ENCODE measurements at places on chromosomes 5 and 9.
A peak's percentile ranks its signal among the peaks of the same experiment; 100 is the strongest.

DNA sequence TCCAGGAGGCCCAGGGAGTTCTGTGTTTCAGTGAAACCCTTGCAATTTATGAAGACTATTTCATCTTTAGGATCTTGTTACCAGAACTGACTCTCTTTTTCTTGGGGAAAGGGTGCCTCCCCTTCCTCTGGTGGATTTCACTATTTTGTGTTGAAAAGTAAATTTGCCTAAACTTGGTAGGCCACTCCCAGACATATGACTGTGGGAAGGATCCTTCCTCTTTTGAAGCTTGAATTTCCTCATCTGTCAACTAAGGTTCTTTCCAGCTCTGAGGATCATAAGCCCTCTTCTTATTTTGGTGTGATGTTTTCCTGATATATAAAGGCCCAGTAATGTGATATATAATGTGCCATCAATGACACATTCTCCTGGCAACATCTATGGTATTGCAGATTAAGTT, 59.1 kb upstream of the ZFAND5 start:
- no peak for DNase-seq

DNA sequence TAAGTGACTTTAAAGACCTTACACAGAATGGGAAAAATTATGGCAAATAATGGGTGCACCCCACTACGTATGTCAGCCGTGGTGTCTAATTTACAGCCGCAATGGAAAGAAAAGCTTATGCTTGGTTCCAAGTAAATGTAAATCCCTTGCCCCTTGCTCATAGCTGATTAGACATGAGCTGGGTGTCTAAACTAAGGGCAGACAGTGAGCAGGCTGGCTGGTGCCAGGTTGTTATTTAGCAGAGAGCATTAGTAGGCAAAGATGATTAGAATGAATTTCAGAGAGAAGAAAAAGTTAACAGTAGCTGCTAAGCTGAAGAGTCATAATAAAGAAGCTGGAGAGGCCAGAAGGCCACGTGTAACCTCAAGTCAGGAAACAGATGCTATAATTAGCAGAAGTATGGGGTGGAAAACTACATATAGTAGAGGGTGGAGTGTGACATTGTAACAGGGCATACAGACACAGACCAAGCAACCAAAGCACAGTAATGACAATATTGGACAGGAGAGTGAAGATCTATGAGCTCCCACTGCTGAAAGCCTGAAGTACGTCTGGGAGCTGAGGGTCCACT, 257.7 kb downstream of the MCTP1 start:
- DNase-seq = no peak

DNA sequence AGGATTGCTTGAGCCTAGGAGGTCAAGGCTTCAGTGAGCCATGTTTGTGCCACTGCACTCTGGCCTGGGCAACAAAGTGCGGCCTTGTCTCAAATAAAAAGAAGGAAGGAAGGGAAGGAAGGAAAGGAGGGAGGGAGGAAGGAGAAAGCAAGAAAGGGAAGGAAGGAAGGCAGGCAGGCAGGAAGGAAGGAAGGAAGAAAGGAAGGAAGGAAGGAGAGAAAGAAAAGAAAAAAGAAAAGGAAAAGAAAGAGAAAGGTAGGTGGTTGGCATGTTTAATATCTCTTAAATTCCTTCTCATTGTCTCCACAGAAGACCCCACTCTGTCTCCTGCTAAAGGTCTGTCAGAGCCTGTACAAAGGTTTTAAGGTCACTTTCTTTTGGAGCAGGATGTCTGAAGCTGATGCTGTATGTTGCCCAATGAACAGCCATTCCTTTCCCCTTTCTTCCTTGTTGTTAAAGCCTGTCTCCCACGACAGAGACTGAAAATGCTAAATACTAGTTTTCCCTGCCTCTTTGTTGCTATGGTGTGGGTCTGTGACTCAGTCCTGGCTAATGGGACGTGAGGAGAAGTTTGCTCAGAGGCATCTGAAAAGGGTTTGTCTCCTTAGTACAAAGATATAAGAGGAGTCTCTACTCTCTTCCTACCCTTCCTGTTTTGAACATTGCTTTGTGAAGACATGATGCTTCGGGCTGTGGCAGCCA, 213.3 kb downstream of the PCSK1 start:
- DNase-seq = peak; percentile 4

DNA sequence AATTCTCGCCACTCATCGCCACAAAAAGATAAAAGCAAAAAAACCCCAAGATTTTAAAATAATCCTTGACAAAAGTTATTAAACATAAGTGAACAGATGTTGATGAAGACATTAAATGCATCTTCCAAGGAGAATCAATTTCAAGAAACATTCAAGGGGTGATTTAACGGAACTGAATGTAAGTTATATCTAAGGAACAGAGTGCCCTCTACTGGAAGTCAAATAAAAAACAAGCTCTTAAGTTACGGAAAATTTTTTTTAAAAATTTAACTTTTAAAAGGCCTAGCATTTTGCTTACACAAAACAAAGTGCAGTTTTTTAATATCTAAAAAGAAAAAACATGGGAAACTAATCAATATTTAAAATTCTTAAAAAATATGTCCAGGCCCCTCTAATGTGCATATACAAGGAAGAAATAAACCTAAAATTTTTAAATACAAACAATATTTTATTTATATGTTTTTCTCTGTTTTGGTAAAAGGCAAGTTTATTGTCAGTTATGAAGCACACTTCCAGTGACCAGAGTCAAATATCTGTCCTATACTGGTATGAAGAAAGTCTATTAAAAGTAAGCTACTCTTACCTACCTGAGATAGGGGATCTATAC, 28.0 kb downstream of the TEX10 start:
- DNase-seq = no peak

- DNase-seq = no peak
These were observed 98.3 kb upstream of the BOD1 start for GRCh38 chr5:173714551-173715428.

DNA sequence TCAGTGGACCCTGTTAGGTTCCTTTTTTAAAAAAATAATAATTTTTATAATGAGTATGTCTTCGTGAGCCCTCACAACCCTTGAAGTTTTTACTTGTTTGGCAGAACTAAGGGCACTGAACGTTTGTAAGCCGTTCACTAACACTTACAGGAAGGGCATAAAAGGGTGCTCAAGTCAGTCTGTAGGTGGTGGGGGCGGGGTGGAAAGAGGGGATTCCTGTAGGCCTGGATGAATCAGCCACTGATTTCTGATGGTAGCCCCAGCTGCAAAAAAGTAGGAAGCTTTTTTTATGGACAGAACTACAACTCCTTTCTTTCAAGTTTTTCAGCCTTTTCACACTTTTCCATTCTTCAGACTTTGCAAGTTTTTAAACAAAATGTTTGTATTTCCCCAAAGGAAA, 35.8 kb downstream of the PIK3R1 start:
- peak; percentile 75 for DNase-seq

DNA sequence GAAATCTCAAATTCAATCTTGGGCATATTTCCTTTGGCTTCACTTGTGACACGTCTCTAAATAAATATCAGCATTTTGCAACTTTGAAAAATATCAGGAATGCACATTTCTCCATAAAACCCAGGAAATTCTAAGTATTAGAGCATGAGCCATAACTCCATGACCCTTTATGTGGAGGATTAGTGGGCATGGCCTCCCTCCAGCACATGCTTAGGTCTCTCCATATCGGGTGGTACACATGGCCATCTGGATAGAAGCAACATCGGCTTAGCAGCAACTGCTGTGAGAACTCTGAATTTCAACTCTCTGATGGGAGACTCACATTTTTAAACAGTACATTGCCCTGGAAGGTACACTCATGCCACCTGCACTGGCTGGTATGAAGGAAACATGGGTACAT, 73.7 kb upstream of the EGFLAM start:
- DNase-seq = no peak

DNA sequence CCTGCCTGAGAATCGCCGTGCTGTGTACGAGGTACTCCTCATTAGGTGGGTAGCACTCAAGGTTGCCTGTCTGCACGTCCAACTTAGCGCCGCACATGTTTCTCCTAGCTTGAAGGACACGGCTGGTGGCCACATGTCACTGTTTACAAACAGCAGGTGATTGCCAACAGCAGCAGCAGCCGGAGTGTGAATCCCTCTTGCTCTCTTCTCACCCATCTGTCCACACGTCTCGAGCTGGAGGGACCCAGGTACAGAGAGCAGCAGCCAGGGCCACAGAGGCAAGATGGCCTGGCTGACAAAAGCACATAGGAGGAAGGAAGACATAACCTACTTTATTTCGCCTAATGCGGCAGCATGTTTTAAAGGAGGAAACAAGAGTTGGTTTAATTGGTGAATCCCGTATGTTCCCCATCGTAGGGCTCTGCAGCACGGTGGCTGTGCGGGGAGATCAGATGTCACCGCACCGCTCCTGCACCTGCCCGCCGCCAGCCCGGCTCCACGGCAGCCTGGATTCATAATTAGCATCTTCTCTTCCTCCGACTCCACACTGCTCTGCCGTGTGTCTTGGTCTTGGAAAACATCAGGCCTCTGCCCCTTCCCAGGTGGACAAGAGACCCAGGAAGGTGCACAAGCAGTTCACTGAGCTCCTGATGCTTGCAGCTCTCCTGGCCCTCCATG, 201.6 kb upstream of the IRX1 start:
- DNase-seq = no peak

GRCh38 chr9:131759017-131759647, 19.3 kb upstream of the RAPGEF1 start:
- no peak for DNase-seq

DNA sequence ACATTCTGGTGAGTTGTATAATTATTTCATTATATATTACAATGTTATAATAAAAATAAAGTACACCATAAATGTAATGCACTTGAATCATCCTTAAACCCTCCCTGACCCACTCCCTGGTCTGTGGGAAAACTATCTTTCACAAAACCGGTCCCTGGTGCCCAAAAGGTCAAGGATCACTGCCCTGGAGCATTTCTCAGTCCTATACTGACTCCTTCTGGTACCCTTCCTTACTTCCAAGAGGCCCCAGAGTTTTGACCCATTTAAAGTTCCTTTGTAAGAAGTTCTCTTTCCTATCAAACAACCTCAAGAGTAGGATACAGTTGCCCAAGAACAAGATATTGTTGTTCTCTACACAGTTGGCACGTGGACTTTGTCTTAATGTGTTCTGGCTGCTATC, 88.9 kb upstream of the TRPM3 start:
- no peak for DNase-seq

- no peak for DNase-seq
These were observed 272.9 kb downstream of the PDE4D start for GRCh38 chr5:59620535-59621212.

DNA sequence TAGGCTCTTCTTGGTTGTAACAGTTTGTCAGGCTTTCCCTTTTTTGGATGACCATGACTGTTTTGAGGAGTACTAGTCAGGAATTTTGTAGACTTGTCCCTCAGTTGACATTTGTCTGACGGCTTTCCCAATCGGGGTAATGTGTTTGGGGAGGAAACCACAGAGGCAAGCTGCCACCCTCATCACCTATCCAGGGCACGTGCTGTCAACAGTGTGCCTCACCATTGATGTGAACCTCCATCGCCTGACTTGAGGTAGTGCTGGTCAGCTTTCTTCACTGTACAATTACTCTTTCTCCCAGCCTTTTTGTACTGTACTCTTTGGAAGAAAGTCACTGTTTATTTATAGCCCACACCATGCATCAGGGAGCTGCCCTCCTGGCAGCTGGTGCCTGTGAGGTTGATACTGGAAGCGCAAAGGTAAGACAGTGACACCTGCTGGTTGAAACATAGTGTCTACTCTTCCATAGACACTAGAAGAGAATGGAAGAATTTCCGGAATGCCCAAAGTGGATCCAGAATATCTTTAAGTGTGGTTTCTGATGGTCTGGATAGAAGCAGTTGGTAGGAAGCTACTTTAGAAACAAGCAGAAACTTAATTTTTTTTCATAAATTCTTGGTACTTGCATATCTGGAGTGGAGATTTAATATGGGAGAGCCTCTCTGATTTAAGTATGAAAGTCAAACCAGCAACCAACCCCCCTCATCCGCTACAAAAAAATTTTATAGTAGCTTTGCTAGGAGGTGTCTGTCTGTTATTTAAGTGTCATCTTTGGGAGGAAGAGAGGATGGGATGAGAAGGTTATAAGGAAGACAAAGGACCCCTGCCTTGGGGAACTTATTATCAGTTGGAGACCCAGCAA, 69.3 kb downstream of the SNX30 start:
- DNase-seq = peak; percentile 12

GRCh38 chr5:123651234-123651633, 139.3 kb downstream of the CSNK1G3 start:
- no peak for DNase-seq

DNA sequence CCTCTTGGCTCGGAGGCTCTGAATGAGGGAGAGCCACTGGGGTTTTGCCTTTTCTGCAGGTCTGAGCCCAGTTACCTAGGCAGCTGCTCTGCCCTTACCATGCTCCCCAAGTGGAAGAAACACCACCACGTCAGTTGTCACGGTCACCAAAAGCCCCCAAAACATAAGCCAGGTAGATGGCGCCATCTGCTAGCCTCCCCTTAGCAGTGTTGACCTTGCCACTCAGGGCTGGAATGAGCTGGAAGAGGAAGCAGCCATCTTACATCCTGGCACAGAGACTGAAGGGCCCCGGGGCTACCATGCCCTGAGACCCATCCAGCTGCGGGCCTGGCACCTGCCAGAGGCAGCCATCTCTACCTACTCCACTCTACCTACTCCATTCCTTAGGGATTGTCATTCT, 7.4 kb downstream of the ZER1 start:
- DNase-seq = peak; percentile 4

DNA sequence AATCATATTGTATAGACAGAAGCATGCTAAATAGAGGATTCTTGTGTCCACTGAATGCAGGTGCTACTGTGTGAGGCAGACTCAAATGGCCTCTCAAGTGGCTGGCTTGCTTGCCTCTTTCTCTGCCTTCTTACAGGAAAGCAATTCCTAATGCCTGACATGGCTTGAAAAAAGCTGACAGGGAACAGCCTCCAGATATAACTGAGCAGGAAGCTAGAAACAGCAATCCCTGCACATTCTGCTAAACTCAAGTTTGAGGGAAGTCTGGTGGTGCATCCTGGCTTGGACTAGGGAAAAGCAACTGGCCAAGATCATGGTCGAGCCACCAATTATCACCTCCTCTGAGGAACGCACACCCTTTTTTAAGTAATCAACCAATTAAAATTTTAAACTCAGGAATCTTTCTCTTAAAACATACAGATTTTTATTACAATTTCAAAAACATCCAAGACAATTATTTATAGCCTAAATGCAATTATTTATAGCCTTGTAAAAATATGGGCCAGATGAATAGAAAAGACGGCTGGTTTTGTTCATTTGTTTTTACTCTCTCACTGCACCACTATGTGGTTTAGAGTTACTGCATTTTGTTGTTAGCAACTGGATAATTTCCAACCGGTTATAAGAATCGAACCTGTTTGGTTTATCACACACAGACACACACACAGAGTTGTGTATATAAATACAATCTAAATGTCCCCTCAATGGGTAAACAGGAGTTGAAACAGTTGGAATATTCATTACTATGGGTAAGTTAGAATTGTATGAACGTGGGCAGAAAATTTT, 290.9 kb upstream of the ANKRD55 start:
- no peak for DNase-seq

- DNase-seq = no peak
These were observed 39.5 kb downstream of the JAKMIP2 start for GRCh38 chr5:147743012-147743411.

- DNase-seq = no peak
These were observed 129.6 kb downstream of the SEC61B start for GRCh38 chr9:99351647-99352046.

Data from activated CD4-positive, alpha-beta T cell treated with anti-CD3 and anti-CD28 coated beads for 48 hours (primary cell).